Trophoblast cell (in vitro differentiated cells and primary cell): ENCODE measurements at places on chromosomes 2 and 18.

GRCh38 chr2:97743913-97744312 lies 30.5 kb downstream of the ZAP70 start:
- DNase-seq, result no peak

GRCh38 chr2:28296904-28297303 lies 95.8 kb upstream of the FOSL2 start:
- no peak for DNase-seq

- no peak for DNase-seq
These were observed 488 bp upstream of the RHOB start for GRCh38 chr2:20446255-20446916.

- no peak for DNase-seq
These were observed 70.3 kb downstream of the VWC2L start for GRCh38 chr2:214481204-214481603.
